Gastrocnemius medialis (tissue), 4 donors: ENCODE measurements at places on chromosomes 16 and 17. TPM values are rescaled to one million over a fixed set of nuclear protein-coding genes. Genes with fewer than 3 reads are reported as not detected.

GRCh38 chr16:3152991-3153368, 18.2 kb downstream of the ZNF213 start:
- H3K36me3 ChIP-seq = no peaks in the 10 kb centered on the region
- no peak for DNase-seq
- H3K27ac ChIP-seq = peak overlapping the region; percentile 30
- no peak overlapping the region for H3K4me3 ChIP-seq
- H3K4me1 ChIP-seq = peaks cover 16% of the 10 kb centered on the region

GRCh38 chr17:51563961-51564360, 303.6 kb downstream of the UTP18 start:
- no peaks in the 10 kb centered on the region for H3K27me3 ChIP-seq
- no peak for DNase-seq
- no peak overlapping the region for H3K27ac ChIP-seq
- H3K36me3 ChIP-seq = no peaks in the 10 kb centered on the region
- no peaks in the 10 kb centered on the region for H3K4me1 ChIP-seq

GRCh38 chr17:43006639-43007551, at the start of gene IFI35:
Gene IFI35, plus strand, starts transcription at chr17:43006784. Its CDS starts 164 bp downstream, at chr17:43006948.
- H3K36me3 ChIP-seq = peaks cover 2% of the 10 kb centered on the region
- peak; percentile 77 for DNase-seq
- H3K4me3 ChIP-seq = peak within 1 kb of the TSS; percentile 67
- no peaks in the 10 kb centered on the region for H3K27me3 ChIP-seq
- peaks cover 2% of the 10 kb centered on the region for H3K4me1 ChIP-seq

ANKS4B gene
- total RNA-seq = 0.10 TPM

GUCY2D gene
- not detected for total RNA-seq
